Heart right ventricle (tissue), 16 donors: ENCODE measurements at places on chromosomes 2 and 18. TPM values are rescaled to one million over a fixed set of nuclear protein-coding genes. Genes with fewer than 3 reads are reported as not detected.
A peak's percentile ranks its signal among the peaks of the same experiment; 100 is the strongest.

Gene POTEI
- not detected for polyA plus RNA-seq

Gene CYS1
- 0.38 TPM for polyA plus RNA-seq

Gene NETO1
- 0.38 TPM for polyA plus RNA-seq

Gene L3MBTL4
- polyA plus RNA-seq = 0.54 TPM

Gene BOK
- polyA plus RNA-seq = 10.3 TPM

Gene IL1R1
- 22.0 TPM for polyA plus RNA-seq

Gene TNFRSF11A
- 0.29 TPM for polyA plus RNA-seq

Gene POU3F3
- polyA plus RNA-seq = 0.59 TPM

- DNase-seq = peak; percentile 20
Measured at GRCh38 chr2:27683390-27684071, 19.8 kb downstream of the SLC4A1AP start.

DNA sequence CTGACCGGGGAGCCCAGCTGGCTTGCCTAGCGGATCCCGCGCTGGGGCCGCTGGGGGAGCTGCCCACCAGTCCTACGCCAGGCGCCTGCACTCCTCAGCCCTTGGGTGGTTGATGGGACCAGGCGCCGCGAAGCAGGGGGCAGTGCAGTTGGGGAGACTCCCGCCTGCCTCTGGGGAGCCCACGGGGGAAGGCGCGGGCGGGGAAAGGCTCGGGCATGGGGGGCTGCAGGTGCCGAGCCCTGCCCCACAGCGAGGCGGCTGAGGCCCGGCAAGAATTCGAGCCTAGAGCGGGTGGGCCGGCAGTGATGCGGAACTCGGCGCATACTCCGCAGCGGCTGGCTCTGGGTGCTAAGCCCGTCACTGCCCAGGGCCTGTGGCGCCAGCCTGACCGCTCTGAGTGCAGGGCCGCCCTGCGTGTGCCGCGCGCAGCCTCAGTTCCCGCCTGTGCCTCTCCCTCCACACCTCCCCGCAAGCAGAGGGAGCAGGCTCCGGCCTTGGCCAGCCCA is 249.1 kb upstream of the TEKT4 start:
- DNase-seq = no peak

DNA sequence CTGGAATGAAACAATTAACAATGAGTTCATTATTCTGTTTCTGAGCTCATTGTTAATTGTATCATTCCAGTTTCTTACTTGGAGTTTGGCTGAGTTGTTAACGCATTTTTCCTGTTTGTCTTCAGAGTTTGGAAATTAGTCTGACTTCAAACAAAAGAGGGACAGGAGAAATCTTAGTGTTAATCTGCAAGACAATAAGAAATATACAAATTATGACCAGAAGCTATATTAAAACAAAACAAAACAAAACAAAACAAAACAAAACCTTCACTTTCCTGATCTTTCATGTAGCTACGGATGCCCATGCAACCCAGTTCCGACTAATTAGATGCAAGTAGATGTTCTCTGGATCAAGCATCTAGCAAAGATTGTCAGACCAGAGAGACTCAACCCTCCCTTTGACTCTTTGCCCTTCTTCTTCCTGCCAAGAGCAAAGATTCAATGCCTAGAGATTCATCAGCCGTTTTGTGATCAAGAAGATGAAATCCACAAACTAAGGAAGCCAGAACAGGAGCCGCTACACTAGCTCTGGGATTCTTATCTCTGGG is 686.2 kb upstream of the FSHR start:
- DNase-seq = no peak

DNA sequence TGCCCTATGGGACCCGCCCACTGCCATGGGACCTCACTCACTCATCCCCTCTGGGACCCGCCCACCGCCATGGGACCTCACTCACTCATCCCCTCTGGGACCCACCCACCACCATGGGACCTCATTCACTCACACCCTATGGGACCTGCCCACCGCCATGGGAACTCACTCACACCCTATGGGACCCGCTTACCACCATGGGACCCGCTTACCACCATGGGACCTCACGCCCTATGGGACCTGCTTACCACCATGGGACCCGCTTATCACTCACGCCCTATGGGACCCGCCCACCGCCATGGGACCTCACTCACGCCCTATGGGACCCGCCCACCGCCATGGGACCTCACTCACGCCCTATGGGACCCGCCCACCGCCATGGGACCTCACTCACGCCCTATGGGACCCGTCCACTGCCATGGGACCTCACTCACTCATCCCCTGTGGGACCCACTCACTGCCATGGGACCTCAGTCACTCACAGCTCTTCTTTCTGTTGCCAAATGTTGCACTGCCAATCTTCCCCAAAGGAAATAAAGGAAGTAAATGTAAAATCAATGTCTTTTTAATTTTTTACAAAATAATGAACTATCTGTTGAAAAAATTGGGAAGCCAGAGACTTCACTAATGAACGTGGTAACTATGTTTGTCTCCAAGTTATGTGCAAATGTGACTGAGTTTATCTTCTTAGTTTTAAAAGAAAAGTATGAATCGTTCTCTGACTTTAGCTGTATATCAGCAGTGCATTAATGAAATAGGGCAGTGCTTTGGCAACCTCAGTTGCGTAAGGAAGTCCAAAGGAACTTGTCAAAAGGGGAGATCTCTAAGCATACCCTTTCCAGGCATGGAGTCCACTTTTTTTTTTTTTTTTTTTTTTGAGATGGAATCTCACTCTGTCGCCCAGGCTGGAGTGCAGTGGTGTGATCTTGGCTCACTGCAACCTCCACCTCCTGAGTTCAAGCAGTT is 101.5 kb upstream of the MGAT5 start:
- no peak for DNase-seq

- no peak for DNase-seq
Measured at GRCh38 chr2:15630121-15630977, 38.7 kb downstream of the DDX1 start.

GRCh38 chr2:112024896-112025491 is 30.1 kb upstream of the TMEM87B start:
- DNase-seq = no peak

DNA sequence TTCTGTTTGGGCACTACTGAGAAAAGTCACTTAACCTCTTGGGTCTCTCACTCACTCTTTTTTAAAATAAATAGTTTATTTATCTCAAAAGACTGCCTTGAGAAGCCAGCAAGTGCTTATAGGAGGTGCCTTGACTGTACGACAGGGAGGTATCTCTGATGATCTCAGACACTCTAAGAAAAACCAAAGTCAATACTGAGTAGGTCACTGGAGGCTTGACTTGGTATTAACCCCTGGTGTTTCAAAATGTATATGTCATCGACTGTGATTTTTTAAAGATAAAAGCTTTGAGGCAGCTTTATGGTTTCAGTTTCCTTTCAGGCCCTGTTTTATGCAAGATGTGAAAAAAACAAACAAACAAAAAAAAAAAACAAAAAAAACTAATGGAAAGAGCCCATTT is 33.7 kb downstream of the MREG start:
- no peak for DNase-seq

- no peak for DNase-seq
Measured at GRCh38 chr18:79496978-79497637, 101.4 kb downstream of the NFATC1 start.

- DNase-seq = no peak
Measured at GRCh38 chr2:117942551-117942950, 71.3 kb downstream of the CCDC93 start.

DNA sequence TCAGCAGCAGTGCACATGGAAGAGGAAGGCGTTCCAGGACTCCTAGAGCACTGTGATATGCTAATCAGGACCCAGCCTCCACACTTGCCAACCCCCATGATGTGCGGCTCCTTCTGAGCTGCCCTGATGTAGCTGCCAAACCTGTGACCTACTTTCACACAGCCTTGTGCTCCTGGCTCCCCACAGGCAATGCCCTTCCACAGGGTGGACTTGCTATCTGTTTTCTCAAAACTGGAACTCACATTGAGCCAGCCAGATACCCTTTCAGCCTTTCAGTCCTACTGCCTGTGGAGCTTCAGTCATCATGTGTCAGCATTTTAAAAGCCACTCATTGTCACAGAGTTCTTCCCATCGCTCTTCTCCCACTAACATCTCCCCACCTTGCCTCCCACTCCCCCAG is 181.6 kb downstream of the AFF3 start:
- peak; percentile 59 for DNase-seq

DNA sequence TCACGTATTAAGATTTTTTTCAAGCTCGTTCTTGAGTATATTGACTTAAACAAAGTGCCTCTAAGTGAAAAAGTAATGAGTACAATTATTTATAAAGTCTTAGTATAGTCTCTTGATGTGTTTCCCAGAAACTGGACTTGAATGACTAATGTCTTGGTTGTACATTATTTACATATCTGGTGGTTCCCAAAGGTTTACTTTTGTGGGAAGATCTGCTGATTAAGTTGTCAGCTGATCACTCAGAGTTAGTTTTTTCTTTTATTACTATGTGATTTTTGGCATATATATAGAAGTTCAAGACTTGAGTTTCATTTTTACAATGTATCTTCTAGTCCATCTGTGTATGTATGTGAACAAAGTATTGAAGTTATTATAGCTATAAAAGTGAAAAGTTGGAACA is 29.5 kb downstream of the RNF144A start:
- no peak for DNase-seq

- no peak for DNase-seq
Measured at GRCh38 chr2:6557737-6558136, 308.0 kb downstream of the CMPK2 start.

DNA sequence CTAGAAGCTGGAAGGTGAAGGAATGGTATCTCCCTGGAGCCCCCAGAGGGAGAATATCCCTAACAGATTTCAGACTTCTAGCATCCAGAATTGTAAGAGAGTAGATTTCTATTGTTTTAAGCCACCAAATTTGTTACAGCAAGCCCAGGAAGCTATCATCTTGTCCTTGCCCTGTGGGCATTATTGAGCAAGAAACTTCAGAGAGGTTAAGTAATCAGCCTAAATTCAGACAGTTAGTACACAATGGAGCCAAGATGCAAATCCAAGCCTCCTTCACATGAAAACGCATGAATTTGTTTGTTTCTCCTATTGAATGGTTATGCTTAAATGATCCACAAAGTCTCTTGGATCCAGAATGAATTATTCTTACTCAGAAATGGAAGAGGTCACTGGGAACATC is 55.2 kb upstream of the TRIB2 start:
- DNase-seq = no peak

- peak; percentile 62 for DNase-seq
Measured at GRCh38 chr2:71581026-71581425, 127.7 kb downstream of the DYSF start.

DNA sequence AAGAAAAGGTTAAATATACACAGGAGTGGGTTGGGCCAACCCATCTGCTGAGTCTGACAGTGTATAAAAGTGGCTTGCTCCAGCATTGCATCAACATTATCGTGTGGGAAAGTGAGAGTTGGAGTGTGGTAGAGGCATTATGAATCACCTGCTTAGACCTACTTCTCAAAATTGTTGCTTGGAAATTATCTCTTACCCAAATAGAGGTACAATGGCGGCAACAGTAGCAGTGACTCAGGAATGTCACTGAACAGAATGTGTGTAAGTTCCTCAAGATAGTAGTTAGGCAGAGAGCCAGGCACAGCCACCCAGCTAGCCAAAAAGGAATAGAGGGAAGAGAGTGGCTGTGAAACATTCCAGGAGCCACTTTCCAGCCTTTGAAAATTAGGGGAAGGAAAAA is 616.0 kb downstream of the NUP35 start:
- DNase-seq = no peak
